ENCODE measurements at places on chromosomes 12 and 14.
A peak's percentile ranks its signal among the peaks of the same experiment; 100 is the strongest.

DNA sequence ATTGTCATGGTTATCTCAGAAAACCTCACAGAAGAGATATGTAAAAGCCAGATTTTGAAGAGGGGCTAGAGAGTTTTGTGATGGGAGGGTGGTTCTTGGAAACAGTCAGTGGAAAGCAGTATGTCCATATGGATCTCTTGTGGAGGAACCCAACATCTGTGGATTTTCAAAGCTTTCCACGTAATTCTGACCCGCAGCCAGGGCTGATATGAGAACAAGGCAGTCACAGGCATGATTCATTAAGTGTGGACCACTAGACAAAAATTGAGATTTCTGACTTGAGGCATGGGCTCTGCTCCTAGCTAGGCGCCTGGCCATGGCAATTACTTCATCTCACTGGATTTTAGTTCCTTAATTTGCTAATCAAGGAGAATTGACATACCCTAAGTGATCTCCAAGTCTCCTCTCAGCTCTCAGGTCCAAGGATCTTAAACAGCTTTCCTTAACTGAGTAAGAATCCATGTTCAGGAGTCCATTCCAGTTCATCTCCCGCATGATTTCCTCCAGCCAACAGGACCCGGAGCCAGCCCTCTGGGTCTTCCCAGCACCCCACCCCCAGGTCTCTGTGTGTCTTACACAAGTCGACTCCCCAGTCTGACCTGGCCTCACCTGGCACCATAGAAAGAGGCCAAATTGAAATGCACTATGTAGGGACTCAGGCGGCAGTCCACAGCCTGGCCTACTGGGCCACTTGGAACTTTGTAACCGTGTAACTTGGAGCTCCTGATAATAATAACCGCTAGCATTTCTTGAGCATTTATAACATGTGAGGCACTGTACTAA lies 176.3 kb upstream of the PARP11 start:
- H3K36me3 ChIP-seq: no peaks in the 10 kb centered on the region
- H3K27me3 ChIP-seq: no peaks in the 10 kb centered on the region
- no peak overlapping the region for H3K4me3 ChIP-seq
- no peak overlapping the region for H3K27ac ChIP-seq
- DNase-seq: no peak

- no peak overlapping the region for H3K4me3 ChIP-seq
- H3K27ac ChIP-seq: no peak overlapping the region
- no peaks in the 10 kb centered on the region for H3K4me1 ChIP-seq
- DNase-seq: peak; percentile 23
- no peaks in the 10 kb centered on the region for H3K27me3 ChIP-seq
Observed at GRCh38 chr14:55073856-55074255, 22.4 kb downstream of the MAPK1IP1L start.

- no peak overlapping the region for H3K4me3 ChIP-seq
- no peaks in the 10 kb centered on the region for H3K4me1 ChIP-seq
- no peaks in the 10 kb centered on the region for H3K27me3 ChIP-seq
- DNase-seq: no peak
Observed at GRCh38 chr14:24072436-24072835, 1.1 kb downstream of the CPNE6 start.

DNA sequence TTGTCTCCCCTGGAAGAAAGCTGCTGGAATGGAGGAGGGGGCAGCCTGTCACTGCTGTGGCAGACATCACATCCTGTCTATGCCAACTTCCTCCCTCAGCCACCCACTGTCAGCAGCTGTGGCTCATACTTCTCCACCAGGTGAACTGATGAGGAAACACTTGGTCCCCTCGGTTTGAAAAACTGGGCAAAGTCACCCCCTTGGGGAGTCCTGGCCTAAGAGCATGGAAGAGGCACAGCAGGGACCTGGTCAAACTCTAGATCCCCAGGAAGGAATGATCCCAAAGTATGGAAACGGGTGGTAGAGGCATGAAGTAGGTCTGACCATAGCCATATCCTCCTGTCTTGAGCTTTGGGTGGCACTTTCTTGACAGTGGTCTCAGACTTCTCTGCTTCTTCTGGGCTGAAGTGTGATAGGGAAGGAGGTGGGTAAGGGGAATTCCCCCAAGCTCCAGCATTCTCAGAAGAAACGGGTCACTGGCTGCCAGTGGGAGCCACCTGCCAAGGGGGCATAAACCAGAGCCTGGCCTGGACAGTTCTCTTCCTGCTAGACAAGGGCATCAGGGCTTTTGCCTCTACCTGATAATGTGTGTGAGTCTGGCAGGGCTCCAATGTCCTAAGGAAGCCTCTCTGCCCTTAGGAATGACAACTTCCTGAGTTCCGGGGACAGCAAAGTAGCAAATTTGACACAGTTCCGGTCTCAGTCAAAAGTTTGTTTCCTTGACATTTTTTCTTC lies 36.0 kb downstream of the FMNL3 start:
- H3K4me1 ChIP-seq: peaks cover 6% of the 10 kb centered on the region
- H3K4me3 ChIP-seq: no peak overlapping the region
- DNase-seq: no peak
- H3K27me3 ChIP-seq: no peaks in the 10 kb centered on the region

GRCh38 chr12:84336231-84336630 lies 576.4 kb downstream of the SLC6A15 start:
- H3K4me3 ChIP-seq: no peak overlapping the region
- DNase-seq: no peak
- H3K27ac ChIP-seq: no peak overlapping the region
- H3K4me1 ChIP-seq: no peaks in the 10 kb centered on the region

DNA sequence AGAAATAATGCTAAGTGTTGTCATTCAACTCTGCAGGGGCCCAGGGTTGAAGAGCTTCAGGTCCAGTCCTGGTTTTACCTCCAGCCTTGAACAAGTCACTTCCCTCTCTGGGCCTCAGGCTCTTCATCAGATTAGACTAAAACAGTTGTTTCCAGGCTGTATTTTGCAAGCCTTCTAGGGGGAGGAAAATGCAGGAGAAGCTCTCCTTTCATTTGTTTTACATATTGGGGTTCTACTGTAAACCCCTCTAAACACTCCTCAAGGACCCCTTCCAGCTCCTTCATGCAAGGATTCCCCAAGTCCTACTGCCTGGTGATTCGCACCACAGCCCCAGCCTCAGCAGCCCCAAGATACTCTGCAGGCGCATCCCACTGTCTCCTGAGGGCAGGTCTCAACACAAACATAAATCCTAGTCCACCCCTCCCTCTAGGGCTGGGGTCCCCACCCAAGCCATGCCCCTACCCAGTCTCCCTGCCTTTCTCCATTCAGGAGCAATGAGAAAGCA lies 2.7 kb downstream of the SDR9C7 start:
- no peaks in the 10 kb centered on the region for H3K36me3 ChIP-seq
- DNase-seq: peak; percentile 46
- no peaks in the 10 kb centered on the region for H3K27me3 ChIP-seq
- H3K27ac ChIP-seq: no peak overlapping the region

DNA sequence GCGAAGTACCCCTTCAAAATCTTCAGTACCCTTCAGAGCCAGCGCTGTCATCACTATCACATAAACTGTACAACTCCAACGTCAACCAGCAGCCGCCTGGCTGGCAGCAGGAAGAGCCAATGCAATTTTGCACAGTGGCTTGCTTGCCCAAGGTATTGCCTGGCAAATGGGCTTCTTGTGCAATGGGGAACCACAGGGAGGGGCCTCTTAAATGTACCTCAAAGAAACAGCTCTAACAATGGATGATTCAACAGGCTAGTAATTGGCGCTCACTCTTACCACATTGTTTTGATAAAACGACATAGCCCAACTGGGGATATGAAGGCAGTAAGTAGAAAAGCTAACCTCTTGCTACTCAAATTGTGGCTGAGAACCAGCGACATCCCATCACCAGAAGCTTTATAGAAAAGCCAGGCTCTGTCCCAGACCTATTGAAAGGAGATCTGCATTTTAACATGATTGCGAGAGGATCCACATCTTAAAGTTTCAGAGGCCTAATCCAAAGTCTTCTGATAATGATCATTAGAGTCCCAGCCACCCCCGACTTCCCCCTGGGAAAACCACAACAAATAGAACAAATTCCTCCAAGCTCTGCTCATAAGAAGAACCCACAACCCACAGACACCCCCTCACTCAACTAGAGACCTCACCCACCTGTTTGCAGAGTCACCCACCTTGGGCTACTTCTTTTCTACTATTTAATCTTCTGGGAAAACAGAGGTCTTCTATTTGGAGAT lies 125.3 kb upstream of the HIF1A start:
- H3K27me3 ChIP-seq: peaks cover 6% of the 10 kb centered on the region
- peaks cover 6% of the 10 kb centered on the region for H3K4me1 ChIP-seq
- no peak overlapping the region for H3K27ac ChIP-seq
- H3K36me3 ChIP-seq: no peaks in the 10 kb centered on the region
- DNase-seq: no peak
- no peak overlapping the region for H3K4me3 ChIP-seq

DNA sequence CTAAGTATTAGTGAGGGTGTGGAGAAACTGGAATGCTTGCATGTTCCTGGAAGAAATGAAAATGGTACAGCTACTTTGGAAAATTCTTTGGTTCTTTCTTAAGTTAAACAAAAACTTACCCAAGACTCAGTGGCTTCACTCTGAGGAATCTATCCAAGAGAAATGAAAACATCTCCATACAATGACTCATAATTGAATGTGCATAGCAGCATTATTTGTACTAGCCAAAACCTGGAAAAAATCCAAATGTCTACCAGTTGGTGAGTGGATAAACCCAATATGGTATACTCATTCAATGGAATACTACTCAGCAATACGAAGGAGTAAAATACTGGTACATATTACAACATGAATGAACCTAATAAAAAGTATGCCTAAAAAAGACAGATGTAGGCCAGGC lies 18.0 kb upstream of the CRACR2A start:
- no peak overlapping the region for H3K4me3 ChIP-seq
- peaks cover 4% of the 10 kb centered on the region for H3K4me1 ChIP-seq
- no peak for DNase-seq
- H3K36me3 ChIP-seq: no peaks in the 10 kb centered on the region
- H3K27ac ChIP-seq: no peak overlapping the region

DNA sequence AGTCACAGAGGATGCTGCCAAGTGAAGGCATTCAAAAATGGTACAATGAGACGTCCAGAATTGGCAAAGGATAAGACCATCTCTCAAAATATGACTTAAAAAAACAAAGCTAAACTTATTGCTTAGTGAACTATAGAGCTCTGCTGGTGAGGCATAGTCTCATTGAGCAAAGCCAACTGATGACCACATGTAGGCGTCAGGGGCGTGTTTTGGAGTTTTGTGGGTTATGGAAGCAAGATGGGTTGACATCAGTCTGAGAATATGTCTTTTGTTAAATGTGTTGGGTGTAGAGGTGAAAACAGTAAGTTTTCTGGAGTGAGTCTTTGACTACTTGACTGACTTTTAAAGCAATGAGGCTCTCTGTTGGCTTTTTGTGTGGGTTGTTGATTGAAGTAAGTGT lies 47.2 kb downstream of the ATL1 start:
- H3K27me3 ChIP-seq: no peaks in the 10 kb centered on the region
- no peak overlapping the region for H3K4me3 ChIP-seq

DNA sequence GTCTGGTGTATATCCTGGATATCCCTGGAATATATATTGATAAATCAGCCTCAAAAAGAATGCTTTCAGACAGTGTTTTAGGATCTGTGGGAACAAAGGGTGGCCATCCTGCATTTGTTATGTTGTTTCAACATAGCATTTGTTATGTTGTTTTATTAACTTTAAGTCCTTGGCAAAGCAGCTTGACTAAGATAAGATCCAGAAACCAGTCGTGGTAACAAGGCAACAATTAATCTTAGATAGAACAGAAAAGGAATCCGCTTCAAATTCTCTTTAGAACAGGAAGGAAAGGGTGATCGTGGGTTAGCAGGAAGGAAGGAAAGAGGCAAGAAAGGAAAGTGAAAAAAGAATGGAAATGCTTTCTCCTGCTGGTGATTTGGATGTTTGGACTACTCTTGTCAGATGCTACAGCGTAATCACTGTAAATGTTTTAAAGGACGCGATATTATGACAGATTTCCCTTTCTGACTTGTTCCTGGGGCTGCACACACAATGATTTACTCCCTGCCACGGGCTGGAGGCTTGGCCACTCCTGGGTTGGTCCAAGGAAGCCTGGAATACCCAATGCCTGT lies 443.3 kb downstream of the DPF3 start:
- H3K36me3 ChIP-seq: no peaks in the 10 kb centered on the region
- H3K27me3 ChIP-seq: no peaks in the 10 kb centered on the region
- H3K4me3 ChIP-seq: no peak overlapping the region
- H3K4me1 ChIP-seq: no peaks in the 10 kb centered on the region

GRCh38 chr12:126390969-126391566 lies 1325.8 kb downstream of the AACS start:
- H3K36me3 ChIP-seq: no peaks in the 10 kb centered on the region
- no peak overlapping the region for H3K27ac ChIP-seq
- no peaks in the 10 kb centered on the region for H3K27me3 ChIP-seq

DNA sequence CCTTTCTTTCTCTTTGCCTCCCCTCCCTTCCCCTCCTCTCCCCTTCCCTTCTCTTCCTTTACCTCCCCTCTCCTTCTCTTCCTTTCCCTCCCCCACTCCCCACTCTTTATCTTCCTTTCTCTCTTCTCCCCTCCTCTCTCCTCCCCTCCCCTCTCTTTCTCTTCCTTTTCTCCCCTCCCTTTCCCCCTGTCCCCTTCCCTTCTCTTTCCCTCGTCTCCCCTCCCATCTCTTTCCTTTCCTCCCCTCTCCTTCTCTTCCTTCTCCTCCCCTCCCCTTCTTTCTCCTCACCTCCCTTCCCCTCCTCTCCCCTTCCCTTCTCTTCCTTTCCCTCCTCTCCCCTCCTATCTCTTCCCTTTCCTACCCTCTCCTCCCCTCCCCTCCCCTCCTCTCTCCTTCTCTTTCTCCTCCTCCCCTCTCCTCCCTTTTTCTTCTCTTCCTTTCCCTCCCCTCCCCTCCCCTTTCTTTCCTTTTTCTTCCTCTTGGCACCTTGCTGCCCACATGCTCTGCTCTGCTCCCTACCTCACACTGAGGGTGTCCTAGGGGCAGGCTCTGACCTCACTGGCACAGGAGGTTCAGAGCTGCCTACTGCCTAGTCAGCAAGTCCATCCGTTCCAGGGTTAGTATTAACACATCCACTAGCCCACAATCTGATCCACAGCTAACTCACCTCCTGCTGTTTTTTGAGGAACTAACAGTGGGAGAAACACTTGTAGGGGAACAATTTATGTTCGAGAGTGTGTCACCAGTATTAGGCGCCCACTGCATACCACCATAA lies 101.0 kb downstream of the NUAK1 start:
- no peaks in the 10 kb centered on the region for H3K27me3 ChIP-seq
- no peak overlapping the region for H3K27ac ChIP-seq
- no peak overlapping the region for H3K4me3 ChIP-seq
- H3K4me1 ChIP-seq: peaks cover 2% of the 10 kb centered on the region

DNA sequence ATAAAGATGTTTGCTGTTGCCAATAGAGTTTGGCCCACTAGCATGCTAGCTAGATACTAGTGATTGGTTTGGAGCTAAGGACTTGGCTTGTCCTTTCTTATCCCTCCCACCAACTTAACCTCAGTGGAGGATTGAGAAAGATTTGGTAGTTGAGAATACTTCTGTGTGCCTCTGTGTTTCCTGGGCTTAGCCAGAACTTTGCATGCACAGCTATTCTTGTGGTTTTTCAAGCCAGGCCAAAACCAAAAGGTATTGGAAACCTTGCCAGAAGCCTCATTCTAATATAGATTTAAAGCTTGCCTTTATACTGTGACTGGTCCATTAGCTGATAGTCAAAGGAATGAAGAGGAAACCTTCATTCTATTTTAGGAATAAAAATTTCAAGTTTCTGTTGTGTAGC lies 188.5 kb downstream of the CCDC91 start:
- H3K27me3 ChIP-seq: no peaks in the 10 kb centered on the region
- H3K27ac ChIP-seq: no peak overlapping the region
- H3K36me3 ChIP-seq: no peaks in the 10 kb centered on the region
